ENCODE measurements at places on chromosomes 12 and 14.

- DNase-seq = no peak
Measured at GRCh38 chr14:47746986-47747385, 71.6 kb upstream of the MDGA2 start.

- no peak for DNase-seq
Measured at GRCh38 chr12:124763594-124763979, 100.1 kb downstream of the SCARB1 start.

DNA sequence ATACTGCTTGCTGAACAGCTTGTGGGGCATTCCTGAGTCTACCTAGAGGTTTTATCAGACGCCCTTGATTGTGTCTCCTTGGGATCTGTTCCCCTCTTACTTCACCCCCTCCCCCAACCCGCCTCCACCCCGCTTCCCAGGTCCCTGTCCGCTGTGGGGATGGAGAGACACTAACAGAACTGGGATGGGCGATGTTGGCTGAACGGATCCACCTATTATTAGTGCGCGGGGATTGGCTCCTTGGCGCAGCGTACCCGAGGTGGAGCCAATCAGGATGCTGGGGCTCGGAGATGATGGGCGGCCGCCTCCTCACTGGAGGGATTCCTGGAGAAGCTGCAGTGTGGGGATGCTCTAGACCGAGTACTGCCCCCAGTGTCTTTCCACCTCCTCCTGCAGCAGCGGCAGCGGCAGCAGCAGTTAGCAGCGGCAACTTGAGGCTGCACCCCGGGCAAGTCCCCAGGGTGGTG is at the start of gene SYT1:
Gene SYT1 (plus strand): TSS at position 372 of the 467 bp plus-strand sequence.
- peak; percentile 83 for DNase-seq

DNA sequence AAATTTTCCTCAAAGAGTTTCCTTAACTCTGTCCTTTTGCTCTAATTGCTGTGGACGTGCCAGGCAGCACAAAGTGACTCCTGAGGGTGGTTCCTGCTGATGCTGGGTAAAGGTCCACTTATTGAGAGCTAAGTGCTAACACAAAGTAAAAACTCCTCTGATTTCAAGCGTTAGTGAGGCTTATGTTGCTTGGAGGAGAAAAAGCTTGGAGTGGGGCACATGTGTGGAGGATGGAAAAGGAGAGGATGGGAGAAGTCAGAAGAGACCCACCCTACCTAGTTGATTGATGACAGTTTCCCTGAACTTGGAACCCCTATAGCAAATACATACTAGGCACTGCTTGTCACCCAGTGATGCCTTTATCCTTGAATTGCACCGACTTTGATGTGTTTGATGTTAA is 10.1 kb upstream of the SLC11A2 start:
- DNase-seq = no peak

DNA sequence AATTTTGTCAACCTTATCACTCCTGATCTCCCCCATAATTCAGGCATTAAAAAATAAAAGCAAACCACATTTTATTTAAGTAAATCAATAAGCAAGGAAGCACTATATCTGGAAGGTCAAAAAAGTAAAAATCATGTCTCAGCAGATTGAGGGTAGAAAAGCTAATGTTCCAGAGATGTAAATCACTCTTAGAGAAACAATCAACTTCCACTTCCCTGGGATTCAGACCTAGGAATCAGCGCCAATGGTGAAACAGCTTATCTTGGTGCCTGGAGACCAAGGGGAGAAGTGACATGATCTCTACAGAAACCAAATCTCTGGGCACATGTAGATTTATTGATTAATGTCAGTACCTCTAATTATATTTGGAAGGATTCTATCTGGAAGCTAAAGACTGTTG is 10.9 kb upstream of the SNX6 start:
- no peak for DNase-seq
